ENCODE measurements at places on chromosomes 7 and 10. TPM values are rescaled to one million over a fixed set of nuclear protein-coding genes. Genes with fewer than 3 reads are reported as not detected.

- DNase-seq = no peak
Measured at GRCh38 chr10:100612601-100613595, 77.2 kb downstream of the HIF1AN start.

DNA sequence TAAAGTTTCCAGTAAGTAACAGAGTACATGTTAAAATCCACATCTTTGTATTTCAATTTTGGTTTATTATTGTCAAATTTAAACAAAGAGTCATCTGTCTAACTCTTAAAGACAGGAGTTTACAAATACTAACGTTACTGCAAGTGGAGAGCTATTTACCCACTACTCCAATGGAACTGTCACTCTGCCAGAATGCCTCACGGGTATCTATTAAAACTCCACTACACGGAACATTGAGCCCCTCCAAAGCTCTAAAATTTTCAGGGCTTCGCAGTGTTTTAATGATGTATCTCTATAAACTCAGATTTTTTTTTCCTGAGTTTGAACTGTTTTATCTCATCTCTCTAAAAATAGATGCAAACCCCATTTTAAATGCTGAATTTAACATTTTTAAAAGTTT, 388.7 kb upstream of the SEMA3A start:
- no peak for DNase-seq

GRCh38 chr10:17088118-17088806, 41.3 kb downstream of the CUBN start:
- DNase-seq = no peak

DNA sequence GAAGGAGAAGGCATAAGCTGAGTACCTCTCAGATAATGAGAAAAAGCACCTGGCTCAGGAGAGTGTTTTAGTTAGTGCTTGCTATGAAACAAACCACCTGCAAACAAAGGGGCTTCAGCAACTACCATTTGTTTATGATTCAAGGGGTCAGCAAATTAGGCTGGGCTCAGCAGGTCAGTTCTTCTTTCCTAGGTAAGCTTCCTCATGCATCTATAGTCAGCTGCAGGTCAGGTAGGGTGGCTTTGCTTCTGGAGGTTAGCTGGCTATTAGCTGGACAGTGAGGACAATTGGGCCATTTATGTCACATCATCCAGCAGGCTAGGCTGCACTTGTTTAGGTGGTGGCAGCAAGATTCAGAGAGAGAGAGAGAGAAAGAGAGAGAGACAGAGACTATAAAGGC, 185.5 kb downstream of the EMX2 start:
- DNase-seq = no peak

DNA sequence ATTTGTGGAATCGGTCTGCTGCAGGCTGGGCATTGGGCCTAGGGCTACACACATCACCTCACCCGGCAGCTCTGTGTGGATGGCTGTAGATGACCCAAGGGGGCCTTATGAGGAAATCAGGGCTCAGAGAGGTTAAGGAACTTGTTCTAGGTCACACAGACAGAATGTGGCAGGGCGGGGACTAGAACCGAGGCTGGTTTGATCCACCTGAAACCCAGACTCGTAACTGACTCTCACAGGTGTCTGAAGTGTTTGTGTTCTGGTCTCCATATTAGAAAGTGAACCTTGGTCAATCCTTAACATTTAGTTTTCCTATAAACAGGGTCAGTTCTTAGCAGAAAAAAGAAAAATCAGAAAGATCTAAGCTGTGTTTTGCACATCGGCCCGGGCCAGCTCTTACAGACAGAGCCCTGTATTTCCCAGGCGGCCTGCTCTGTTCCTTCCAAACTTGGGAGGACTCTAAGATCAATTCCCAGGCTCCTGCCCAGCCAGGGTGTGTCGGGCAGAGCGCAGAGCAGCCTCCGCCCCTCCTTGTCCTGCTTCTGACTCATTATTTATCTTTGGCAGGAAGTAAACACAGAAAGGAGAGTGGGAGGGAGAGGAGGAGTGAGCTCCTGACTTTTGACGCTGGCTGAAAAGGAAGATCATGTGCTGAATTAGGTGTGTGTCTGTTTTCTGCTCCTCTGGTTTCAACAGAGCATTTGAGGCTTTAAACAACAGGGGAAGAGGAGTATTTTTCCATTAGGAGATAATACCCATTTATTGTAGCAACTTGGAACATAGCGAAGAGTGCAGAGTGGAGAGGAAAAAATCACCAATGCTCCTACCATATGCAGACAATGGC, 74.1 kb downstream of the TACC2 start:
- no peak for DNase-seq

DNA sequence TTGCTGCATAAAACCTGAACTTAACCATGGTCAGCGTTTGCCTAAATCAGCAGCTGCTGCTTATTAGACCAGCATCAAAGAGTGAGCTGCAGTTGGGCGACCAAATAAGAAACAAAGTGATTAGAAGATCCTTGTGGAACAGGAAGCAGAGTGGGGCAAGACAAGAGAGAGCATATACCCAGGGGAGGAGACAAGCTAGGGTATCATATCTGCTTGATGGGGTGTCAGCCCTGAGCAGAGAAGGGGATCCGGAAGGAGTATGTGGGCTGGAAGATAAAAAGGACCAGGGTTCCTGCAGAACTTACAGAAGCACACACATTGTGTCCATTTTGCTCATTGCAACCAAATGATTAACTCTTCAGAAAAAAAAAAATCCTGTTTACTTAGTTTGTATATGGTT, 213.6 kb downstream of the CELF2 start:
- no peak for DNase-seq

- DNase-seq = no peak
Measured at GRCh38 chr7:46945328-46945727, 636.6 kb downstream of the TNS3 start.

DNA sequence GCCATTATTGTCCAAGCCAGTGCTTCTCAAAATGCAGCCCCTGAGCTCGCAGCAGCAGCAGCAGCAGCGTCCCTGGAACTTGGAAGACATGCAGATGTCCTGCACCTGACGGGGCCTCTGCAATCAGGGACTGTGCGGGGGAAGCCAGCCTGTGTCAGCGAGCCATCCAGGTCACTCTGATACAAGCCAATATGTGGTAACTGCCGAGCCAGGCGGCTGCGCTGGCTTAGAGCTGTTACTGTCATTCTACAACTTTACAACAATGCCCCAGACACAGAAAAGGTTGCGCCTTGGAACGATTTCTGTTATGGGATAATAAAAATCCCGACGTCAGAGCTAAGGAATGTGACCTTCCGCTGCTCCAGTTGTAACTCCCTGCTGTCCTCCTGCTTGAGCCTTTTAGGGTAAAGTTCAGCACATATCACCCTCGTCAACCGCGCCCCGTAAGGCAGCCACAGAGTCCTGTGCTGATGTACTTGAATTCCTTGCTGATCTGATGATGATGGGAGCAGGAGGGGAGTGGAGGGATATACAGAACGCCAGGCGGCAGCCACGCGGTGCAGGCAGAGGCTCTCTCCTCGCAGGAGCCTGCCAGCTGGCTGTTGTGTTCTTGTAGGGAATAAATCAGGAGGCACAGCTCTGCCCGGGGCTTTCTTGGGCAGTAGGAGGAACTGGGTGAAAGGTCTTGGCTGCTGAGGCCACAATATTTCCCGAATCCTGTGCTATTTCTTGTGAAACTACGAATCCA, 20.0 kb upstream of the CRYGN start:
- DNase-seq = no peak

DNA sequence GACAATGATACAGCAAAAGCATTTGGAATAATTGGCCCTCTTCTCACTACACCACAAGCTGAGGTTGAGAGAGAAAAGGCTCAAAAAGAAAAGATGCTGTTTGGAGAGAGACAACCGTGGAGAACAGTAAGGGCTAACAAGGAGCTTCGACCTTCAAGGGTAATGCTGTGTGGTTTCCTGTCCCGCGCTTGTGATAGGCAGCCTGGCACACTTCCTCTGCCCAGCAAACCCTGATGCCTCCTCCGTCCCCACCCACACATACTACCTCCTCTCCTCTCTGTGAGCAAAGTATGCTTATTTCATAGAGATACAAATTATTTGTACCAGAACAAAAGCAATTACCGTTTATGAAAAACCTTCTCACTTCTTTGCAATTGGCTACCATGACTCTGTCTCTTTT, 755.4 kb downstream of the KCNMA1 start:
- no peak for DNase-seq

DNA sequence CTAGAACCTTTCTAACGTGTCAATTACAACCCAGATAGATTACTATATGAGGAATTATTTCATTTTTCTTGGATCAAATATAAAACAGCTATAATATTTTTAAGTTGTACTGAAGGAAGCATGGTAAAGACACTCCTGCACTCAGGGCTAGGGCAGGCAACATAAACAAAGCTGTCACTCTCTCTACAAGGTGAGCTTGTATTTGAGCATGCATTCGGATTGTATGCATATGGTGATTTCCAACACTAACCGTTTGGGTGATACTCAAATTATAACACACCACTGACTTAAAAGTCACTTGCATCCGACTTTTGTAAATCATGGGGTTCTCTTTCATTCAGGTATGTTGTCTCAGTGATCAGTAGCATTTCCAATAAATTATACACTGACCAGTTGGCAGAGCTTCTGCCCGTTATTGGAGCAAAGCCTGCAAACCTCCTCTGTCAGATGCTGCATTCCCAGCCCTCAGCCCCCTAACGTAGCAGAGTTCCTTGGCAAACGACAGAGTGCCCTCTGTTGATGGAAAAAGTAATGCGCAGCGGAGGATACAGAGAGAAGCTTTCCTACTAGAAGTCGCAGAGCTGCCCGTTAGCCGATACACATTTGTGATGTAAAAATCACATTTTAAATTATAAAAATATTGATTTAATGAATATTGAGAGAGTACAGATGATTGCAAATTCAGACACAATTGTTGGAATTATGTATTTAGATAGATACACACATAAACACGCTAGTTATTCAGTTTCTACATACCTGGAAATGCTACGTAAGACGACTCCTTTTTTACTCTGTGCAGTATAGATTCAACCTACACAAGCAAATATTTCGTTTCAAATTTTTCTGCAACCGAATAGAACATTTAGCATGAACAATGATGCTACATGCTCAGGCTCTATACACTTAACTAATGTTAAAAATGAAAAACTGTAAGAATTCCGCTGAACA, 173.9 kb upstream of the SP4 start:
- peak; percentile 65 for DNase-seq

DNA sequence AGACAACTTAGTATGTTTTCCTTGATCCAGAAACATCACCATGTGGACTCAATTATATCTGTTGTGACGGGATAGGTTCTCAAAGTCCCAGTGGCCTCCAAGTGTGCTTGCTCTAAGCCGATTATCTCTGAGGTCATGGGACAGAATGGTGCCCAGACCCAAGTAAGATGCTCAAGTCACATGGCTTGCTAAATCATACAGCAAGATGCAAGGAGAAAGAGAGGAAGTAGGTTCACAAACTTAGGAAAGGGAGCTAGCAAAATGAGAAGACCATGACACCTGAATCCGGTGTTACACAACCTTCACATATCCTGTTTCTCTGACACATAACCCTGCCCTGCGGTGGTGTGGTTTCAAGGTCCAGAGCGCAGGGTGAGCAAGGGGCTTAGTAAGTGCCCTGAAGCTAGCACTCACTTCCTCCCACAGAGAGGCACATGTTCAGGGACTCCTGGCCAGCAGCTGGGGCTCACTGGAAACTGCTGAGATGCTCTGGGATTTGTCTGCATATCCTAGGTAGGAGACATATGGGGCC, 590.9 kb upstream of the ANKRD30A start:
- DNase-seq = no peak

- no peak for DNase-seq
Measured at GRCh38 chr10:13633689-13634088, 46.9 kb downstream of the PRPF18 start.

DNA sequence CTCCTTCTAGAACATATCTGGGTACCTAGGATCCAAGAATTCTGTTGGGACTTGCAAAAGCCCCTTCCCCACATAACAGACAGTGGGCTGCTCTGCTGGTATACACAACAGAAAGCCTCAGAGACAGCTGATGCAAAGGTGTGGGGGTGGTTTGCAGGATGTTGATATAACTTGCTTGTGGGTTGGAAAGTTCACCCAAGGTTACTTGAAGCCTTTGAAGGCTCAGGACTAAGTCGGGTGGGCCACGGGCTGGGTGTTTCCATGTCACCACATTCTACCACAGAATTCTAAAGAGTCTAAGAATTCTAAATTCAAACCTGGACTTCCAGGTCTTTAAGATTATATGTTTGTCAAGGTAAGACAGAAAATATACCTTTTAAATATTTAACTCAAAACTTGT, 7.4 kb upstream of the NRCAM start:
- DNase-seq = peak; percentile 51

- DNase-seq = no peak
Measured at GRCh38 chr10:20133669-20134189, 317.5 kb downstream of the PLXDC2 start.

- no peak for DNase-seq
Measured at GRCh38 chr7:43560742-43561330, 22.1 kb upstream of the STK17A start.

DNA sequence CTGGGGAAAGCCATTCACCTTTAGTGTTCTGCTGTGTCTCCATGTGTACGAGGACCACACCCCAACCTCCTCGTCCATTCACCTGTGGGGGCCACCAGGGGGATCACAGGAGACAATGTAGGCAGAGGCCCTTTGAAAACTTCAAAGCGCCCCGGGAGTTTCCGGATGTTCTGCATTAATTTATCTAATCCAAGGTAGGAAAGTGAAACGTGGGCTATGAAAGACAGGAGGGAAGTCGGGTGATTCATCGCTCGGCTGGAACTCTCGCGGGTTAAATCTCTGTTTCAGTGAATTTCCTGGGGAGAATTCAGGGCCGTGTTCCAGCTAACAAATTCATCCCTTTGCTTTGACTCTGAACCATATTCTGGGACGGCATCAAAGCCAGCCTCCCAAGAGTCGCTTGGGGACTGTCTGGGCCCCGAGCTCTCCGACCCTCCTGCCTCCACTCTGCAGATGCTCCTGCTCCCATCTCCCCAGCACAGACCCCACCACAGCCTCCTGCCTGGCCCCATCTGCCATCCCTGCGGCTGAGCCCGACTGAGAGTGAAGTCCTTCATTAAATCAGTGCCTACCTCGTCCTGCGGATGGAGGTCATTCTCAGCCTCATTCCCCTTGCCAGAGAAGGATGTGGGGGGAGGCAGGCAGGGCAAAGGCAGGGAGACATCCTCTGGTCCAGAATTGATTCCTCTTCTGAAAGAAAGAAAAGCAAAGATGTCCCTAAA, 114.1 kb upstream of the CARD11 start:
- DNase-seq = no peak

Gene PPP1R3A
- total RNA-seq = not detected

Gene TFR2
- 13.1 TPM for total RNA-seq

Gene SPAM1
- not detected for total RNA-seq

Gene UCN3
- not detected for total RNA-seq

Gene GPR26
- total RNA-seq = not detected

Gene NPFFR1
- total RNA-seq = not detected

Gene SPDYE5
- not detected for total RNA-seq

Gene FAM237B
- not detected for total RNA-seq

Gene METTL2B
- 32.2 TPM for total RNA-seq

Gene ZSCAN21
- total RNA-seq = 7.5 TPM

Gene IRF5
- 8.0 TPM for total RNA-seq

Gene PON1
- total RNA-seq = not detected

Gene ZNF511
- 61.4 TPM for total RNA-seq

Gene RAB18
- 65.6 TPM for total RNA-seq

Gene LBX1
- not detected for total RNA-seq

Gene ZNF12
- total RNA-seq = 23.1 TPM

All from activated CD8-positive, alpha-beta T cell treated with anti-CD3 and anti-CD28 coated beads, Interleukin-2, amount 10 ng/mL, durations not matched to agents 7 days and 5 days (primary cell).